Activated T-helper 1 cell treated with anti-CD3 and anti-CD28 coated beads, Interleukin-2, amount 50 U/mL, for 16 hours (primary cell): ENCODE measurements at places on chromosomes 4 and X.

- no peak for DNase-seq
Measured at GRCh38 chr4:154565704-154566103, 2.9 kb downstream of the FGB start.

- no peak for DNase-seq
Measured at GRCh38 chr4:1855333-1856070, 454 bp downstream of the LETM1 start.

- DNase-seq: no peak
Measured at GRCh38 chr4:55183926-55184599, 58.7 kb upstream of the KDR start.

- no peak for DNase-seq
Measured at GRCh38 chrX:48558271-48558670, 16.0 kb upstream of the RBM3 start.

- DNase-seq: no peak
Measured at GRCh38 chr4:145345401-145345800, 136.3 kb upstream of the SMAD1 start.

GRCh38 chr4:70778888-70779422 lies 57.2 kb downstream of the RUFY3 start:
- no peak for DNase-seq

GRCh38 chr4:1195109-1195671 lies 22.8 kb upstream of the SPON2 start:
- DNase-seq: no peak

- no peak for DNase-seq
Measured at GRCh38 chrX:41538707-41539106, 91.6 kb downstream of the NYX start.
